ENCODE measurements at places on chromosomes 6 and 20.

- H3K4me1 ChIP-seq, result no peaks in the 10 kb centered on the region
- no peak overlapping the region for H3K4me3 ChIP-seq
- H3K27ac ChIP-seq, result no peak overlapping the region
- peaks cover 14% of the 10 kb centered on the region for H3K36me3 ChIP-seq
These were observed 75.2 kb downstream of the STXBP5 start for GRCh38 chr6:147279427-147279826.

- no peaks in the 10 kb centered on the region for H3K4me1 ChIP-seq
- H3K27ac ChIP-seq, result no peak overlapping the region
- no peak overlapping the region for H3K4me3 ChIP-seq
- no peaks in the 10 kb centered on the region for H3K36me3 ChIP-seq
- no peaks in the 10 kb centered on the region for H3K27me3 ChIP-seq
These were observed 179.5 kb upstream of the SOX4 start for GRCh38 chr6:21414065-21414464.

GRCh38 chr6:28161410-28162079 is 19.9 kb downstream of the ZKSCAN8 start:
- H3K27ac ChIP-seq, result peak overlapping the region; percentile 43
- no peaks in the 10 kb centered on the region for H3K27me3 ChIP-seq
- peaks cover 7% of the 10 kb centered on the region for H3K4me1 ChIP-seq
- DNase-seq, result peak; percentile 81
- H3K4me3 ChIP-seq, result peak overlapping the region; percentile 61
- peaks cover 12% of the 10 kb centered on the region for H3K36me3 ChIP-seq

DNA sequence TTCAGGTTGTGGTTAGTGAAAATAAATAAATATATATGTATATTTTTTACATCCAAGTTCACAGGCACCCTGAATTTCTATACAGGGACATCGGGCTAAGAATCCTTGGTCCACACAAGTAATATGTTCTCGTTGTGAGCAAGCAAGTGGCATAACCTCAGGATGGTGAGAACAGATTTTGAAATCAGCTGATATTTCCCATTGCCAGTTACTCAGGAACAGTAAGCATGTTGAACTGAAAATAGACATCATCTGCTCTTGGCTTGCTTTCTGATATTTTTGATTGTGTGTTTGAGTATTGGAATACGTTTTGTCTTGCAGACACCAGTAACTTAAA is 87.7 kb downstream of the TRMT6 start:
- H3K4me1 ChIP-seq, result peaks cover 11% of the 10 kb centered on the region
- peaks cover 6% of the 10 kb centered on the region for H3K36me3 ChIP-seq
- H3K27ac ChIP-seq, result no peak overlapping the region
- H3K27me3 ChIP-seq, result no peaks in the 10 kb centered on the region

DNA sequence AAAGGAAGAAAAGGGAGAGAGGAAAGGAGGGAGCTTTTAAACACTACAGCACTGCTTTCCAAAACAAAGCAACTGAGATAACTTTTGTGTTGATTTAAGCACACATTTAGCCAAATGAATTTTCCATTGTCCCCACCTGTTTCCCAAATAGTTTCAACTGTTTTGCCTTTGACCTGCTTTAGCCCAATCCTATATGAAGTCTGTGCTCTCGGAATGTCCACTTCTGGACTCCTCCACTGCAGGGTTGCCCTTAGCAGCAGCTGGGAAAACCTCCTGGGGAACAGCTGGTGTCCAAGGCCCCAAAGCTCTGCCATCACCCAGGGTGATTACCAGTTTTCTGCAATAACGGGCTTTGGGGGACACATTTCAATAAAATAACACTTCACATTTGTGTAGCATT is 44.9 kb upstream of the PKHD1 start:
- H3K4me1 ChIP-seq, result no peaks in the 10 kb centered on the region
- H3K27me3 ChIP-seq, result no peaks in the 10 kb centered on the region
- no peak for DNase-seq
- no peaks in the 10 kb centered on the region for H3K36me3 ChIP-seq

GRCh38 chr6:106182455-106182854 is 96.3 kb downstream of the PRDM1 start:
- no peak overlapping the region for H3K4me3 ChIP-seq
- H3K36me3 ChIP-seq, result peaks cover 9% of the 10 kb centered on the region
- no peak for DNase-seq
- H3K4me1 ChIP-seq, result no peaks in the 10 kb centered on the region
- H3K27me3 ChIP-seq, result no peaks in the 10 kb centered on the region
- no peak overlapping the region for H3K27ac ChIP-seq

- H3K27ac ChIP-seq, result no peak overlapping the region
- no peaks in the 10 kb centered on the region for H3K4me1 ChIP-seq
- no peak overlapping the region for H3K4me3 ChIP-seq
- no peaks in the 10 kb centered on the region for H3K27me3 ChIP-seq
- DNase-seq, result no peak
- peaks cover 26% of the 10 kb centered on the region for H3K36me3 ChIP-seq
These were observed 24.2 kb downstream of the MGME1 start for GRCh38 chr20:17992847-17993513.

GRCh38 chr20:22908944-22909343 is 126.2 kb upstream of the SSTR4 start:
- H3K4me3 ChIP-seq, result no peak overlapping the region
- no peak overlapping the region for H3K27ac ChIP-seq
- H3K27me3 ChIP-seq, result peaks cover 4% of the 10 kb centered on the region
- DNase-seq, result no peak

DNA sequence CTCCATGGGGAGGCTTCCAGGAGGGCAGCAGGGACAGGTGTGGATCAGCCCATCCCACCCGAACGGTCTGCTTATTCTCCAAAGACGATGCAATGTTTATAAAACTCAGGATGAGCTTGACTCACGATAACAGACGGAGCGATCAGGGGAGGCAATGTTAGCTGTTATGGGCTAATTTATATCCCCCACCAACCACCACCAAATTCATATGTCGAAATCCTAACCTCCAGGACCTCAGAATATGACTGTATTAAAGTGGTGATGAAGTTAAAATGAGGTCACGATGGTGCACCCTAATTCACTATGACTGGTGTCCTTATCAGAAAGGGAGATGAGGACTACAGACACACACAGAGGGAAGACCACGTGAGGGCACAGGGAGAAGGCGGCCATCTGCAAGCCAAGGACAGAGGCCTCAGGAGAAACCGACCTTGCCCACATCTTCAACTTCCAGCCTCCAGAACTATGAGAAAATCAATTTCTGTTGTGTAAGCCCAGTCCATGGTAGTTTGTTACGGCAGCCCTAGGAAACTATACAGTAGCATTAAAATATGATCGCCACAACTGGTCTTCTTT is 7.0 kb downstream of the ADTRP start:
- peak overlapping the region; percentile 70 for H3K27ac ChIP-seq
- H3K27me3 ChIP-seq, result no peaks in the 10 kb centered on the region
- peaks cover 25% of the 10 kb centered on the region for H3K4me1 ChIP-seq

GRCh38 chr20:31523361-31524283 is 9.4 kb downstream of the HM13 start:
- DNase-seq, result peak; percentile 53
- no peak overlapping the region for H3K27ac ChIP-seq
- peaks cover 31% of the 10 kb centered on the region for H3K4me1 ChIP-seq
- H3K4me3 ChIP-seq, result no peak overlapping the region
- peaks cover 36% of the 10 kb centered on the region for H3K36me3 ChIP-seq

GRCh38 chr6:122788663-122789181 is 336 bp upstream of the SMPDL3A start:
- no peaks in the 10 kb centered on the region for H3K36me3 ChIP-seq
- peak overlapping the region; percentile 71 for H3K4me3 ChIP-seq
- H3K27ac ChIP-seq, result peak overlapping the region; percentile 93
- H3K27me3 ChIP-seq, result no peaks in the 10 kb centered on the region
- H3K4me1 ChIP-seq, result peaks cover 22% of the 10 kb centered on the region

DNA sequence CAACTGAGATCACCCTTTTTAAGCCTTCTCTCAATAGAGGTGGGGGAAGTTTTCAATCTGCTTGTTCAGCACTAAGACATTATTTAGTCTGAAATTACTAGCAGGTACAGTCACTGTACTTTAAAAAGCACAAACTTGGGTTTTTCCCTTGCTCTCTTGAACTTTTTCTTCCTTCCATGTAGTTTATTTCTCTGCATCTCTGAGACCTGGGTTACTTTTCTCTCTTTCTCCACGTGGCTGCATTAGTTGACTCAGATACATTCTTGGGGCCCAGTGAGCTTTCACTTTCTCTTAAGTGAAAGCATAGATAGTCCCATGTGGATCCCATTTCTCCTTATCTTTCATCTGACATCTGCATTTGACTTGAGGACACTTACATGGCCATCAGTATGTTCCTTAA is 433.9 kb upstream of the MAP3K7 start:
- H3K4me3 ChIP-seq, result no peak overlapping the region
- H3K27ac ChIP-seq, result no peak overlapping the region
- H3K27me3 ChIP-seq, result no peaks in the 10 kb centered on the region
- DNase-seq, result no peak
- no peaks in the 10 kb centered on the region for H3K4me1 ChIP-seq

GRCh38 chr6:137304020-137304780 is 85.0 kb upstream of the IFNGR1 start:
- no peak overlapping the region for H3K4me3 ChIP-seq
- no peak for DNase-seq
